D341Med (cell line): ENCODE measurements at places on chromosomes 13 and 19.

DNA sequence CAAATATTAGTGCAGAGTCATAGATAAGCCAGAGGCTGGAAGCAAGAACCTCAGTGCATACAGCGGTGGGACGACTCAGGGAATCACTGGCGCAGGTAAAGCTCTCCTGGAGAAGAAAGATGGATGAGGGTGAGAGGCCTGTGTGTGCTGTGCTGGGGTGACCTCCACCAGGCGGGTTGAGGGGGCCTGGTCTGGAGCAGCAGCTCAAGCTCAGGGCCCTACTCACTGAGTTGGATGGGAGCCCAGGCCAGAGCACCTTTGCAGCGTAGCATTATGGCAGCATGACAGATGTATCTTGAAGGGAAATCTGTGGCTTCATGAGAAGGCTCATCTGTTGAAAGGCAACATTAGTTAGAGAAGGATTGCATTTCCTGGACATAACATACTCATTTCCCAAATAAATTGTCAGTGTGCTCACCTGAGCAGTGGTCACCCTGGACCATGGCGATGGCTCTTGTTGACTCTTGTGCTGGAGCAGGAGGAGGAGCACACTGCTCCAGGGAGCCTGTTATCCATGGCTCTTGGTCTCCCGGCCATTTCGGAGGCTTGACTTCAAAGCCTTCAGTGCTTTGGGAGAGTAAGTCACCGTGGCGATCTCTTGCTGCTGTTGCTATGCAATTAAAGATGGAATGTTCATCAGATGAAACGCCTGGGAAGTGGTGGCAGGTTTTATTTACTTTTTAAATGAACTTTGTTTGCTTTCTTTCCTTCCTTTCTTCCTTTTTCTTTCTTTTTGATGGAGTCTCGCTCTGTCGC lies 25.0 kb downstream of the HNRNPM start:
- DNase-seq: no peak

DNA sequence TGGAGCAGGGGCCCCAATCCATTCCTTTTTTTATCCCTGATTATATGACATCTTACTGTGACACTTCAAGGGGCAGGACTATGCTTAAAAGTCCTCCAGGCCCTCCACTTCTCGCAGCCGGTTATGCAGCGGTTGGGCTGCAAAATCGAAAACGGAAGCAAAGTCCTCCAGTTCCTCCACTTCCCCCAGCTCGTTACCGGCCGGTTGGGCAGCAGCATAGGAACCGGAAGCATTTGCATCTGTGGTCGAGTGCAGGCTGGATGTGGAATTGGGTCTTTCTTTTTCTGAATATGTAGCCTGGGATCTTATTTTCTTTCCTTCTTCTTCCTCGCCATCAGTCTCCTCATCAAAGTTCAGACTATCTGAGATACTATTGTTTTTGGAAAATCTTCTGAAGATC lies 46.1 kb downstream of the OXGR1 start:
- no peak for DNase-seq

DNA sequence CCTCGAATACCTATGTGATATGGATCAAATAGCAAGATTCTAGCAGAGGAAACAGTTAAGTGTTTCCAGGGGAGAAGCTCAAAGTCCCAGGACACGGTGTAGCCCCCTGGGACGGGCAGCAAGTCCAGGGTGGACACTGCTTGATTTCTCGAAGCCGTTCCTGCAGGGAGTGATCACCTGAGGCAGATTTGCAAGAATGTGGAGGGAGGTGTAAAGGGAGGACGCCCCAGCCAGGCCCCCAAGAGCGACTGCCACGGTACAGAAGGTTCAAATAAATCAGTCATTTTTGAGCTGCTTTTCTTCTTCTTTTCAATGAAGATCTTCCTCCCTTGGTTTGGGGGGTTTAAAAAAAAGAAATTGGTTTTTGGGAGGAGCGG lies 41.4 kb downstream of the KLF2 start:
- DNase-seq: no peak

DNA sequence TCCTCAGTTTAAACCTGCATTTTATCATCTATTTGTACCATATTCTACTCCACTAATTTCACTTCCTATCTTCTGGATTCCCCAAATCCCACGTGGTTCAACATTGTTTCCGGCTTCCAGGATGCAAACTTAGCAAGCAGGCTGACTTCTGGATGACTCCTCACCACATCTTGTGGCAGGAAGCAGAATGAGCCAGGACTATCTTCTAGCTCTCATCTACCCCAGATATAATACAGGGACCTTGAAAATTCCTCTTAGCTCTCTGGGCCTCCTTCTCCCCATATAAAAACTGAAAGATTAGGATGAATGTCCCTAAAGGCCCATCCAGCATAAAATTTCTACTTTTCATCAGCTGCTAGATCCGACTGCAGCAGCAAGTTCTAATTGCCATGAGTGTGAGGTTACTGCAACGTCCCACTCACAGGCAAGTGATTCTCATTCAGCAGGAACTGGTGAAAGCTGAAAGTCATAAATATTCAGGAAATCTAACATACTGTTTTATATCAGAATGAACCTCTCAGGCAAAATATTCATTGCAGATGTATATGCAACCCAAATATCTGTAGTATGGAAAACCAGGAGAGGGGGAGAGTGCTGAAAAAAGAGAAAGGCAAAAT lies 93.4 kb downstream of the KCTD12 start:
- no peak for DNase-seq

GRCh38 chr13:24043590-24044350 lies 116.8 kb upstream of the SPATA13 start:
- DNase-seq: no peak

- peak; percentile 15 for DNase-seq
These were observed 17.8 kb downstream of the KCTD15 start for GRCh38 chr19:33814181-33815165.
